ENCODE measurements at places on chromosomes 3 and 15.

- DNase-seq = no peak
Measured at GRCh38 chr3:145678401-145678800, 482.6 kb downstream of the PLOD2 start.

DNA sequence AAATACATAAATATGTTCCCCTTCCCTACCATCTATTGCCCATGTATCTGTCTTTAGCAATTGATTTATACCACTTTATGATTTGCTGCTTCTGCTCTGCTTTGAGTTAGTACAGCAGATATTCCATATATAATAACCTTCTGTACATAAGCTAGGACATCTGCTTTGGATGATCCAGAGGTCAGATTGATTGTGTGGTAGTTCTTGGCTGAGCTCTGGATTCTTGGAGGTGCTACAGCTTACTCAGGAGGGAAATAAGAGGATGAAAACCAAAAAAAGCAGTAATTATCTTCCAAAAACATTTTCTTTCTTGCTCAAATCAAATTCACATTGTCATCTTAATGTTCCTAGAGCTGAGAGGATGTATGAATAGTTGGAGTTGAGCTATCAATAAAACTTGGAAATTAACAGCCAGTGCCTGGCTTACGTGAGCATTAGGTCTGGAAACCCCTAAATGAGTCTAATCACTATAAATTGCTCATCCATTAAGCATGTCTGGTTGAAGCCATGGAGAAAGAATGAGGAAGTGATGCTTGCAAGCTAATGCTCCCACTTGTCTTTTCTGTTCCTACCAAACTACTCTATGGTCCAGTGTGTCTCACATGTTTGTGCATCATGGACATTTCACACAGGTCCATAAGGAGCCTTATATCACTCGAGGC lies 36.3 kb upstream of the TMEM42 start:
- DNase-seq = no peak

DNA sequence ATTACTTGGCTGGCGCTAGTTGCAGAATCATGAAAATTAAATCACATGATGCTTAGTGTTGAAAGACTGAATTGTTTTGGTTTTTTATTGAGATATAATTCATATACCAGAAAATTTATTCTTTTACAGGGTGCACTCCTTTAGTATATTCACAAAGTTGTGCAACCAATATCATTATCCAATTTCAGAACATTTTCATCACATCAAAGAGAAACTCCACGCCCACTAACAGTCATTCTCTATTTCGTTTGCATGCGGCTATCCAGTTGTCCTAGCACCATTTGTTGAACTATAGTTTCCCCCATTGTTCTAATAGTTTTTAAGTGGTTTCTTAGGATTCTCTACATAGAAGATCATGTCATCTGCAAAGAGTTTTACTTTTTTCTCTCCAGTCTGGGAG lies 3.7 kb downstream of the EHD4 start:
- DNase-seq = no peak

- DNase-seq = peak; percentile 6
Measured at GRCh38 chr3:19347671-19348070, 199.4 kb downstream of the KCNH8 start.

DNA sequence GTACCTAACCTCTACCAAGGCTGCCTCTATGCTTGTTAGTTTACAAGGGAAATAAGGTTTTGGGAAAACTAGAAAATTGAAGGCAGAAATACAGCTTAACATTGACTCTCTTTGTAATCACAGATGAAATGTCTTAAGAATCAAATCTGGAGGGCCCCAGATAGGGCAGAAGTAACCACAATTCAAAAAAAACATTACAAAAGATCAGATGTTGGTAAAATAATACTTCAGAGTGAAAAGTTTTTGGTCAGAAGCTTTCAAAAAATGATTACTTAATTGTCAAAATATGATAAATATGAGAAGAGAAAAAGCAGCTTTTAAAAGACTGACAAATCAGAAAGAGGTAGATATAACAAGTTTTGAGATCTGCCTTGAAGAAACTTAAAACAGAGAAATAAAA lies 425.1 kb upstream of the NECTIN3 start:
- no peak for DNase-seq

DNA sequence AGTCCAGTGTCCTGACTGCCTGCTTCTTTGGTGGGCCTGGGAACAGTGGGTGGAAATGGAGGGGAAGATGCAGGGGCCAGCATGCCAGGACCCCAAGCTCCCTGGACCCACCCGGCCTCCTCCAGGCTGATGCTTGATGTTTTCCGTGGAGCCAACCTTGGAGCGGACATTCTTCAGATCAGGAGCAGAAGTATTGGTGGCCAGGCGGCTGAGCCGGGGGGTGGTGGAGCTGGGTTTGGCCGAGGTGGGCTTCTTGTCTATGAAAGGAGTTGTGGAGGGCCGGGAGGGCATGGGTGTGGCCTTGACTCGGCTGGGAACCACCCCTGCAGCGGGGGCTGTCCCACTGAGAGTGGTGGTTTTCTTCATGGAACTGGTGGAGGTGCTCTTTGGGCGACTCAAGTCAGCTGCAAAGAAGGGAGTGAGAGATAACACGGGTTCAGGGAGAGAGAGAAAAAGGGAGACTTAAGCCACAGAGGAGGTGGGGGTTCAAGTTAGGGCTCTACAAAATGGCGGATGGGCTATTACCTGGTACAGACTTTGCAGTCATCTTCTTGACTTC lies 67.8 kb downstream of the DHX30 start:
- no peak for DNase-seq

- peak; percentile 71 for DNase-seq
Measured at GRCh38 chr3:122258757-122259371, 66.2 kb upstream of the CSTA start.

DNA sequence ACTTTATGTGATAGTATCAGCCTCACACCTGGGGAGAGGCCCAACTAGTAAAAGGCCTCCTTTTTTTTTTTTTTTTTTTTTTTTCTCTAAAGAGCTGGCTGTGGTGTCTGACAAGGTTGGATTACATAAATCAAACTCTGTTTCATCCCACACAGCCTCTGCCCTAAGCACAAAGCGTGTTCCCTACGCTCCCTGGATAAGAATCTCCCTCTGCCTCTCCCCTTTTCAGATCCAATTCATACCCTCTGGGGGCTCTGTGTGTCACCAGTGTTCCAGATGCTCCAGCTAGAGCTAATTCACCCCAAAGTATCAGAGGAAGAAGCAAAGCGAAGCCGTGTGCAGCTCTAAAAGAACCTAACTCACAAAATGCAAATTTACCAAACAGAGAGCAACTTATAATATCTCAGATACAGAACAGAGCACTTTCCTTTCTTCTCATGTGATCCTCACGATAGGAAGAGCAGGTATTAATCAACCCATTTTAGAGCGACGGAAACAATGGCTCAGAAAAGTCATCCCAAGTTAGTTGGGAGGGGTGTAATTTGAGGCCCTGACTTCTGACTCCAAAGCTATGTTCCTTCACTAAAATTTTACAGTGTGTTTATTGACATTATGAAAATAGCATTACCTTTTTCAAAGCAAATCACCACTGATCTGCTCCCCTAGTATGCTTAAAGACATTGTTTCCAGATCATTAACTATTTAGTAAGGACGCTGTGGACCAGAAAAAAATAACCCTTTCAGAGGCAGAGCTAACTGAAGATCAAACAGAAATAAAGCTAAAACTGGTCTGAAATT lies 12.4 kb downstream of the BMF start:
- DNase-seq = no peak

DNA sequence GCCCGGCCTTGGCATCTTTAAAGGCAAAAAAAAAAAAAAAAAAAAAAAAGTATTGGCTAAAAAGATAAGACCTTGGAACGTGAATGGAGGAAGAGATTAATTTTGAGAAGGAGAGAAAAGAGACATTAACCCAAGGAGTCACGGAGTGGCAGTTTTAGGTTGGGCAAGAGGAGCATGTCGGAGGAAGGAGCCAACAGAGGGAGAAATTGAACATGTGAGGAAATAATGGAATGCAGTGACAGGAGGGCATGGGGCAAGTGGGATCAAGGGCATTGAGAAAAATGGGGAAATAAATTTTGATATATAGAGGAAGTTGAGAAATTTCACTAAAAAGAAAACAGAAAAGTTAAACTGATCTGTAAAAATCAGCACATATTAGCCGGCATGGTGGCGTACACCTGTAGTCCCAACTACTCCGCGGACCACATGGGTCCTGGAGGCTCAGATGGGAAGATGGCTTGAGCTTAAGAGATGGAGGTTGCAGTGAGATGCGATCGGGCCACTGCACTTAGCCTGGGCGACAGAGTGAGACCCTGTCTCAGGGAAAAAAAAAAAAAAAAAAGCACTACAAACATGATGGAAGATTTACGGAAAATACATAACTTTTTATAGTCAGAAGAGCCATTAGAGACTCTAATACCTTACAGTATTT lies 1.2 kb downstream of the HAUS2 start:
- peak; percentile 35 for DNase-seq

DNA sequence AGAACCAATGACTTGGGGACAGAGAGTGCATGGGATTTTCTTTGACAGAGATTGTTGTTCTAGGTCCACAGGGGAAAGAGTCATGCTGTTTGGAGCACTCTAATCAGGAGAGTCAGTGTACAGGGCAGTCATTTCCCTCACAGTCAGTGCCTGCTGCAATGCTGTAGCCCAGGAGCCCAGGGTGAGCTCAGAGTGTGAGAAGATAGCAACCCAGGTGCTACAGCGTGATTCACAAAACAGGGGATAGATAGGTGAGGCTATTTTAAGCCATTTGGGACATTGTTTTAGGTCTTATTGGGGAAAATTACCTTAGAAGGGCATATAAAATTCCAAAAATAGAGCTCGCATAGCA lies 37.3 kb downstream of the LNP1 start:
- DNase-seq = no peak

- no peak for DNase-seq
Measured at GRCh38 chr3:190865828-190866227, 3.3 kb upstream of the GMNC start.

DNA sequence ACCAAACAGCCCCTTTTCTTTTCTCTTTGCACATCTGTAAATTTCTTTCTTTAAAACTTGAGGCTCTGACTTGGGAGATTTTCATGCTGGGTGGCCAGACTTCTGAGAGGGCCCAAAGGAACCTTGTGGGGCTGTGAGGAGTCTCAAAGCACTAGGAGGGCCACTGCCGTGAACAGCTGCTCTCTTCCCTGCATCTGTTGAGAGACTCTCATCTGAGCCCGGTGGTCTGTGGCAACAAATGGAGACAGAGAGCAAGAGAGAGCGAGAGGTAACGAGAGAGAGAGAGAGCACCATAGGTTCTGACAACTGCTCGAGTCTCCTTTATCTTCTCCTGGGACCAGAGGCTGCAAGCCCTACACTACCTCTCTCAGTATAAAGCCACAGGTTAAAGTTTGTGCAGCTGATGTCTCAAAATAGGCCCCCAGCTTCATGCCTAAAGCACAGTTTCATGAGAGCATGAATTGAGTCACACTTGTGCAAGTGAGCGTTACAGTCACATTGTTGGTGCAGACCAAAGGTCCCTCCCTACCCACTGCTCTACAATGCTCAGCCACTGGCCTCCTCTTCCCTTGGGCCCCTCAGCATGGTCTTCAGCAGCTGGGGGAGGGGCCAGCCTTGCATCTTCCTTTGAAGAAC lies 60.7 kb downstream of the ZNF621 start:
- no peak for DNase-seq

- DNase-seq = no peak
Measured at GRCh38 chr15:89443581-89443980, 52.8 kb downstream of the RHCG start.

GRCh38 chr3:129500334-129500658 lies 28.1 kb upstream of the RHO start:
- no peak for DNase-seq

DNA sequence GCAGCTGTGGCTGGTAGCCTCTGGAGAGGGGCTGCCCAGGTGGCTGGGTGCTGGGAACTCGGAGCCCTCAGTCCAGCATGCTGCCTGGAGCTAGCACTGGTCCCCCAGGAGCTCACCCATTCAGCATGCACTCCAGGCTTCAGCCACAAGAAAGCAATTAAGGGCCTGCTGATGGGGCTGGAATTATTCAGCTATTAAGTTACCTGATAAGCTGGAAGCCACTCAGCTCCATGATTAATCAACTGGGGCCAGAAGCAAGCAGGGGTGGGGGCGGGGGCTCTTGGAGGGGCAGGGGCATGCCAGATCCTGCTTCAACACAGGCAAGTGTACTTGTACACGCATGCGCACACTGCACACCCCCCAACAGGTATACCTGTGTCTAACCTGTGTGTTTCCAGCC lies 22.1 kb upstream of the TMEM115 start:
- DNase-seq = no peak

- no peak for DNase-seq
Measured at GRCh38 chr3:30161375-30161774, 445.0 kb upstream of the TGFBR2 start.

GRCh38 chr3:111603679-111604078 lies 8.5 kb upstream of the ZBED2 start:
- DNase-seq = no peak

DNA sequence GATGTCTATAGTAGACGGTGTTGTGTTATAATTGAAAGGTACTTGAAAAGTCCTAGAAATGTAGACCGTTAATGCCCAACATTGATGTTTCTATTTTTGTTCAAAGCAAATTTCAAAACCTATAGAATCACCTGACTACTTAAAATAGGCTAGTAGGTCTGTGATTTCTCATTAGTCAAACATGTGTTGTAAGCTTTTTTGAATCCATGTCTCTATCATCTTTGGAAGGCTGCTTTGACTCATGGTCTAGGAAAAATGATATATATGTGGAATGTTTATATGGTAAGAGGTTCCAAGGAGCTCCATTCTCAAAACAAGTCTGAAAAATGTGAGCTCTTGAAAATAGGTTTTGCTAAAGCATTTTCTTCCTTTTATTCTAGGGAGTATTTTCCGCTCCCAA lies 375.3 kb downstream of the LPP start:
- no peak for DNase-seq

GRCh38 chr3:50008931-50009330 lies 69.0 kb downstream of the RBM6 start:
- DNase-seq = no peak

DNA sequence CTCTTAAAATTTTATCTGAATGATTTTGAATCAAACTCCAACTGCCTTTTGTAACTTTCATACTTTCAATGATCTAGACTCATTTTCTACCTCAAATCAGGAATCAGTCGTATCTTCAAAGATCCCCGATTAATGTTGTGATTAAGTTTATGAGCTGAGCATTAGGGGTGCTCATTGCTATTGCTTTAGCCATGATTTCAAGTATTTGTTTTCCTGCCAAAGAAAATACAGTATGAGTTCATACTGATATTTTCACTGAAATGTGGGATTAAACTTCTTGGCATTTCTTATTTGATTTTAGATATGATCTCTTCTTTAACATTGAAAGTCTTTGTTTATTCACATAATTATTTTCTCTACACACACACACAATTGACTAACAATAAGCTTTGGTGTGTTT lies 785.6 kb downstream of the NTRK3 start:
- DNase-seq = no peak

DNA sequence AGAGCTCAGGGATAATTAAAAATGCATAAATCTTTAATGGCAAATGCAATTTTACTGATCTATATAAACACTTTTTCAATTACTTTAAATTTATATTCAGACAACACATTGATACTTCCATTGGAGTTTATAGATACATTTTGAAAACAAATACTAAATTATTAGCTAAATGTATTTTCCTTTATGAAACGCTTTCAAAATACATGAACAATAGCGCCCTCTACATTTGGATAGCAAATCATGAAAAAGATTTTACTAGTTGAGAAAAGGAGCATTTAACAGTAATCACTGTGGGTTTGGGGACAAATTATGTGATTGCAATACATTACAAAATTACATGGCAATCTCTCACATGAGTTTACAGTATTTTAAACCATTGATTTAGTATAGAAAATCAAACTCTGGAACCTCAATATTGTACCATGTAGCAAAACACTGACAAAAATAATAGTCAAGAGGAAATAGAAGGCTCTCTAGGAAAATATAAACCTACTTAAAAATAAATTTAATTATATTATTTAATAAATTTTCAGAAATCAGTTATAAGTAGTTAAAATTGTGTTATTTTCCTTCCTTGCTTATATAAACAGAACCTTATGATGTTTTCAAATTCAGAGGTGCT lies 207.9 kb downstream of the ZIC1 start:
- DNase-seq = peak; percentile 22
